T-cell (primary cell): ENCODE measurements at places on chromosomes 2 and 18.
A peak's percentile ranks its signal among the peaks of the same experiment; 100 is the strongest.

GRCh38 chr2:166758956-166759355 lies 129.3 kb upstream of the XIRP2 start:
- no peak for DNase-seq

- no peak for DNase-seq
Measured at GRCh38 chr2:175445281-175445680, 263.8 kb upstream of the ATP5MC3 start.

DNA sequence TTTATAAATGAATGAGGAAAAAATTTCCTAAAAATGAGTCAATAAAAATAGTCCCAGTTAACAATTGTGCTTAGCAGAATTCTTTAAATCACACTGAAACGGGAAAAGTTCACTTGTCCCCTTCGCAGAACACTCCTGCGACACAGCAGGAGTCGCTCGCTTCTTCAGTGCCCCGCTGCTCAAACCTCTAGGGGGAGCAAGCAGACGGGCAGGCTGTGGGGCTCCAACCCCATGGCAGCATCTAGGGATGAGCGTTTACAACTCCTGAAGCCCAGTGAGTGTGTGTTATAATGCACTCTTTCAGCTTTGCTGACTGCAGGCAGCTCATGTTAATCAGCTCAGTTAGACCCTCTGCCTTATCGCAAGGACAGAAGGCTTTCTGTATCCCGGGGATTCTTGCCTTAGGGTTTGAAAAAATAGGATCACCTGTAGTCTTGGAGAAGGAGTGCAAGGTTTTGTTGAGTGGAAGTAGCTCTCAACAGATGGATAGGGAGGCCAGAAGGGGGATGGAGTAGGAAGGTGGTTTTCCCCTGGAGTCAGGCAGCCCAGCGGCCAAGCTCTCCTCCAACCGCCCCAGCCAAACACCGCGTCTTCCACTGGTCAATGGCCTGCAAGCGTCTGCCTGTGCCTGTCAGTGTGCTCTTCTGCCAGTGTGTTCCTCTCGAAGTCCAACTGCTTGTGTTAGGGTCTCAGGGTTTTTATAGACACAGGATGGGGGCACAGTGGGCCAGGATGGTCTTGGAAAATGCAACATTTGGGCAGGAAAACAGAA lies 1977.7 kb upstream of the LRRTM1 start:
- DNase-seq = no peak

GRCh38 chr2:28437918-28438317 lies 45.3 kb downstream of the FOSL2 start:
- no peak for DNase-seq

GRCh38 chr2:94877129-94877528 lies 5.9 kb downstream of the TEKT4 start:
- no peak for DNase-seq

- DNase-seq = no peak
Measured at GRCh38 chr2:16261791-16262190, 321.4 kb downstream of the MYCN start.

DNA sequence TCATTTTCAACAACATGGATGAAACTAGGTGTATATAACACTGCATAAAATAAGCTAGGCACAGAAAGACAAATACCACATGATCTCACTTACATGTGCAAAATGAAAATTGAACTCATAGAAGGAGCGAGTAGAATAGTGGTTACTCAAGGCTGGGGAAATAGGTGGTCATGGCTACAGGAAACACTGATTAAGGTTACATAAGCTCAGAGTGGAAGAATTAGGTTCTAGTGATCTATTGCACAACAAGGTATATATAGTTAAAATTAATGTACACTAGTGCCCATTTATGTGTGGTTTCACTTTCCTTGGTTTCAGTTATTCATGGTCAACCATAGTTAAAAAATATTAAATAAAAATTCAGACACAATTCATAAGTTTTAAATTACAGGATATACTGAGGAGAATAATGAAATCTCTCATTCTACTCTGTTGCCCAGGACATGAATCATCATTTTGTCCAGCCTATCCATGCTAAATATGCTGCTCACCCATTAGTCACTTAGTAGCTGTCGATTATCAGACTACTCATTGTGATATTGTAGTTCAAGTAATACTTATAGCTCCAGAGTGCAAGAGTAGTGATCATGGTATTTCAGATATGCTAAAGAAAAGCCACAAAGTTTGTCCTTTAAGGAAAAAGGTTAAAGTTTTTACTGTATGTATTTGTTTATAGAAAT lies 1530.9 kb upstream of the LRRTM1 start:
- no peak for DNase-seq

DNA sequence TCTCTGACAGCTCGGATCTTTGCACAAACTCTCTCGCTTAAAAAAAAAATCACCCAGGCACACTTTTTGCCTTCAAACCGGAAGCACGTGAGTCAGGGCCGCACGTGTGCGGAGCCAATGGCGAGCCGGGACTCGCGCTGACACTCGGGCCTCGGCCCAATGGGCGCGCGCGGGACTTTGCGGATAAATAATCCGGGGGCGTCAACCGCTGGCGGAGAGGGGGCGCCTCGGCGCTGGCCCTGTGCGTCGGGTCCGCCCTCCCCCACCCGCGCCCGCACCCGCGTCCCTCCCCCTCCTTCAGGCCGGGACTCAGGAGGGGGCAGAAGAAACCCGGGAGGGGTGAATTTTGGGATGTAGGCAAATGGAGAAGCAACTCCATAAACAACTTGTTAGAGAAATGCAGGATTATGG lies 319 bp upstream of the EN1 start:
- DNase-seq = no peak

DNA sequence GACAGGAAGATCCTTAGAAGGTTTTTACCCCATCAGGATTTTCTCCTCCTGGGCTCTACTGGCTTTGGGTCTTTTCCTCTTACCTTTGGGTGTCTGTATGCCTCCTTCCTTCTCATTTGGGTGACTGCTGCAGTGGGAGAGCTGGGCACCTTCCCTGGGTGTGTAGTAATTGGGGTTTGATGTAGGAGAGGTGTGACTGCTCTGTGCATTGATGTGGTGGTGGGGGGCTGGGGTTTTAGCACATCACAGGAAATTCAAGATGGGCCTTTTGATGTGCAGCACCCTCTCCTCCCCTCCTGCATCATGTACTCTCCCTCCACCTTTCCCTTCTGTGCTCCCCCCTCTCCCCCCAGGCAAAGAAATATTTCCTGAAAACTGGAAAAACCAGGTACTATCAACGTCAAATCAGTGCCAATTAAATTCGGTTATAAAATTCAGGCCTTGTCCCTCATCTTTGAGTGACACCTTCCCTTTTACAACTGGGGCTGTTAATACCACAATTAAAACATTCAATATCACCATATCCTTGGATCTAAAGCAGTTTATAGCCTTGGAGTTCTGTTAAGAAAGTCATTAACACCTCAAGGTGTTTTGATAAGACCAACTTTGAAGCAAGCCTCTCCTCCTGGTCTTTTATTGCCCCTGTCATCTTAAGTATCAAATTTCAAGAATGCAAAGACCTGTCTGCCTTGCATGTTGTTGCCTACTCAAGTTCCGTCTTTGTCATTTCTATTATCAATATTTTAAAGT lies 23.3 kb downstream of the EDAR start:
- DNase-seq = peak; percentile 49
